ENCODE measurements at places on chromosomes 2 and 18.

GRCh38 chr2:196233021-196233804 lies 61.8 kb upstream of the STK17B start:
- no peak for DNase-seq

GRCh38 chr18:9574473-9575115 lies 39.8 kb downstream of the PPP4R1 start:
- no peak for DNase-seq

- no peak for DNase-seq
Observed at GRCh38 chr18:74082742-74083556, 64.7 kb downstream of the FBXO15 start.

GRCh38 chr2:147609301-147609700 lies 235.5 kb upstream of the ACVR2A start:
- no peak for DNase-seq

DNA sequence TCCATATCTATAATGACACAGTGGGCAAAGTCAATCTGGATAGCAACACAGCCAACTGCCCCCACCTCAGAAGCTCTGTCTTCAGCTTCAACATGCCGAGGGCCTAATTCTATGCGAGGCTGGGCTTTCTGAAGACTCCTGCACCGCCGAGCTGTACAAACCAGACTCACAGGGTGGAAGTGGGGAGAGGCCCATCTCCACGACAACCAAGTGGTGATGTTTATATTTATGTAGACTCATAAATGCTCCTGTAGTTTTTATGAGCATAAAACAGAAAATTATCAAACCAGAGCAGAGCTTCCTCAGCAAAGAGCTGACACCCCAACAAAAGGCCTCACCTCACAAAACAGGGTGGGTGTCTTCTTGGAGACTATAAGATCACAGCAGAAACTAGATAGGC lies 77.0 kb upstream of the LGALSL start:
- DNase-seq, result no peak

Measured in activated T-helper 1 cell treated with anti-CD3 and anti-CD28 coated beads, Interleukin-2, amount 50 U/mL, for 16 hours (primary cell).